NCI-H2081 treated with DMSO at 0.1 percent for 48 hours (cell line): ENCODE measurements at places on chromosomes 11 and 22.

DNA sequence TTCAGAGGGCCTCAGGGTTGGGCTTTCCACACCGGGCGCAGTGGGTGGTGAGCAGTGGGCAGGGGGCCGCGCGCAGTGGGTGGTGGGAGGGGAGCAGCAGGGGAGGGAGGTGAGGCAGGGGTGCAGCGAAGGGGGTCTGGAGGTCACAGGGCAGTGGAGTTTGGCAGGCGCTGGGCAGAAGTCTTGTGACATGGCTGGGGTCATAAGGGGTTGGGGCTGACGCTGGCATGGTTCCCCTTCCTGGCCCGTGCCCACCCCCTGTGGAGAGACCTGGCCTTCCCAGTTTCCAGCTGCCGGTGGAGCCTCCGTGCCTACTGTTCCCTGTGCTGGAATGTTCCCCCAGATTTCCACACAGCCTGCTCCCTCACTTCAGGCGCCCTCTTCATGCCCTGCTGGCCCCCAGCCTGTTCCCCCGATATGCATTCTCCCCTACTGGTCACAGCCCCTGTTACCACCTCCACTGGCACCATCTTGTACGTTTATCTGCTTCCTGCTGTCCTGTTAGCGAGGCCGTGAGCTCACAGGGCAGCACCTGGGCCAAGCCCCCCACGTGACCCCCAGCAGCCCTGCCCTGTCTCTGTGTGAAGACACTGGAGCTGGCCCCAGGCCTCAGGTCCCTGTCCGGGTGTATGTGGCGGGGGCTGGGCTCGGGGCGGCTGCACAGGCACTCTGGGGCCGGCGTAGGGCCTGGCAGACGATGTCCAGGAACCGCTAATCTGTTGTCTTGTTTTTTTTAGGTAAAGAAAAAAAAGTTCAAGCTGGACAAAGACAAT lies 111.6 kb downstream of the KCNQ1OT1 start:
- DNase-seq = no peak

DNA sequence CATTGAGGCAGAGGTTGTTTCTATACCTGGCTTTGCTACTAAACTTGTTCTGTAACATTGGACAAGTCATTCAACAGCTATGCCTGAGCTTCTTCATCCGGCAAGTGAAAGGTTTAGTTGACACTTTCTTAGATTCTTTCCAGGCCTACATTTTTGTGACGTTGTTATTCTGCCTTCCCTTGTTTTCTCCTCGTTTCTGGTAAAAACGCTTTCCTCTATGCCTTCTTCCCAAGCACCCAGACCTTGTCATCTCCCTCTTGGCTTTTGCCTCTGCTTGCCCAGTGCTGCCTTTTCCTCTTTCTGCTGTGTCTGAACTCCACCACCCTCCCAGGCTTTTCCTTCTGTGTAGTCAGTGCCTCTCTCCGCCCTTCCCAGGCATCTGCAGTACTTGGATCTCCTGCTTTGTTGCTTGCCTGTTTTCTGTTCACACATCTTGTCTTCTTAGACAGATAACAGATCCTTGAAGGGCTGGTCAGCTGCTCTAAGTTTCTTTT lies 1.4 kb upstream of the AMOTL1 start:
- no peak for DNase-seq

- DNase-seq = no peak
Observed at GRCh38 chr22:50229370-50229769, 15.5 kb downstream of the TUBGCP6 start.

GRCh38 chr11:59676205-59676604 lies 7.4 kb upstream of the PATL1 start:
- DNase-seq = no peak

GRCh38 chr11:68053117-68053516 lies 14.3 kb downstream of the TCIRG1 start:
- DNase-seq = no peak

DNA sequence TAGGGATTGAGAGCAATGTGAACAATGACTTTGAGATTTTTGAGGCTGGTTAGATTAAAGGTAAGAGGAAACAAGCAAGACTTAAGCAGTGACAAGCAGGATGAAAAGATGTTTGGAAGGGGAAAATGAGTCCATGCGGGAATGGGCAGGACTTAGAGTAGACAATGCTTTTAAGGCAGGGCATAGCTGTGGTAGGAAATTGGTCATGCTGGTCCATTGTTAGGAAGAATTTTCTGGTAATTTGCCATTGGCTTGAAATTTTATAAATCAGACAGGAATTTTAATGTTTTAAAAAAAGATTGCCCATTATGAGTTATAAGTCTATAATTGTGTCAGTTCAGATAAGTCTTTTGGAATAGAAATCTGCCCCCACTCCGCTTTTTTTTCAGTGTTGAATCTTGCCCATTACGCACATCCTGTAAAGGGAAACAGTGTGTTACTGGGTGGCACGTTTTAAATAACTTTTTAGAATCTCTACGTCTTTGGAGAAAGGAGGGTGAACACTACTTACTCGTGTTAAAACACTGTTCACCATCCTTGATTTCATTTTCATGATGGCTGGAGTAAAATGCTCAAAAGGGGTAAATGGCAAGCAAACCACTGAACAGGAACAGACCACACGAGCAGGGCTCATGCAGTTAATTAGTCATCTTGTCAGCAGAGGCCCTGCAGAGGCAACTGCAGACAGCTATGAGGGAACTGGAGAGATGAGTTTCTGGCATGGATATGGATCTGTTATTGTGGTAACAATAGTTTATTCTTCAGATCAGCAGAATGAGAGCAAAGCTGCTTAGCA lies 25.0 kb downstream of the SWAP70 start:
- no peak for DNase-seq

DNA sequence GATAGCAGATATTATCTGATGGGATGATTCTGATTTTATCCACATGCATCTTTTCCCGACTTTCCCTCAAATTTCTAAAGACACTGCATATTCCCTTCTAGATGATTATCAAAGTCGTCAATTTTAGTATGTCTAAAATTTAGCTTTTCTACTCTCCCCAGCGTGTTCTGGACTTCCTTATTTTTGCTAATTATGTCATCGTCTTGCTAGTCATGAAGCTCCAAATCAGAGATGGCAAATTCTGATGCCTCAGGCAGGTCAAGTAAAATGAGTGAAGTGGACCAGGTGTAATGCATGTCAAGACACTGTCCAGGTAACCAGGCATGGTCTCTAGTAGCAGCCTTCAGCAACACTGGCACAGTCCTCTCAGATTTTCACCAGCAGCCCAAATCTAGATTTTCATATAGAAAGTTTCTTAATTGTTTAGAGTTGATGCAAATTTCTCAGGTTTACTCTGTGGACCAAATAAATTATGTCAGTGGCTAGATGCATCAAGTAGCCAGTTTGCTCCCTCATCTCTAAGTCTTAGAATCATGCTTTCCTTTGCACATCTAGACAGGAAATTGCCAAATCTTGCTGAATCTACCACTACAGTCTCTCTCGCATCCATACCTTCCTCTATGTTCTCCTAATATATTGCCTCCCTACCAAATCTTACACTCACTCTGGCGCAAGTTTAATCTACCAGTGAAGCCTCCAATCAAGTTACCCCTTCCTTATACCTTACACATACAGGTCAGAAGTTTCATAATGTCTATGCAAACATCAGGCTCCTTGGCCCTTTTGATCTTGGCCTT lies 10.6 kb downstream of the HSD17B12 start:
- no peak for DNase-seq

GRCh38 chr11:66243782-66244535 lies 24.5 kb upstream of the RAB1B start:
- no peak for DNase-seq

- no peak for DNase-seq
Observed at GRCh38 chr11:45451766-45452440, 165.8 kb upstream of the SYT13 start.

DNA sequence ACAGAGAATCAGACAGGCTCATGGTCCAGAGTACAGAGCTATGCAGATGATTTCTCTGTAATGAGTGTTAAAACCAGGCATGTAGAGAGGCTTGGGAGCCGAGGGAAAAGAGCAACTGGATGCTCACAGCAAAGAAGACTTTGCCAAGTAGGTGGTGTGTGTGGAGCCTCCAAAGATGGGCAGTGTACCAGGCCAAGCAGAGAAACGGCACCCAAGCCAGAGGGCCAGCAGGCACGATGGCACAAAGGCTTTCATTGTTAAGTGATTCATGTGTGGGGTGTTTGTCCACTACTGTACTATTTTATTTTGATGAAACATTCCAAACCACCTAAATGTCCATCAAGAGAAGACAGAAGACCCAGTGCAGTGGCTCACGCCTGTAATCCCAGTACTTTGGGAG lies 11.1 kb downstream of the RANGAP1 start:
- no peak for DNase-seq

DNA sequence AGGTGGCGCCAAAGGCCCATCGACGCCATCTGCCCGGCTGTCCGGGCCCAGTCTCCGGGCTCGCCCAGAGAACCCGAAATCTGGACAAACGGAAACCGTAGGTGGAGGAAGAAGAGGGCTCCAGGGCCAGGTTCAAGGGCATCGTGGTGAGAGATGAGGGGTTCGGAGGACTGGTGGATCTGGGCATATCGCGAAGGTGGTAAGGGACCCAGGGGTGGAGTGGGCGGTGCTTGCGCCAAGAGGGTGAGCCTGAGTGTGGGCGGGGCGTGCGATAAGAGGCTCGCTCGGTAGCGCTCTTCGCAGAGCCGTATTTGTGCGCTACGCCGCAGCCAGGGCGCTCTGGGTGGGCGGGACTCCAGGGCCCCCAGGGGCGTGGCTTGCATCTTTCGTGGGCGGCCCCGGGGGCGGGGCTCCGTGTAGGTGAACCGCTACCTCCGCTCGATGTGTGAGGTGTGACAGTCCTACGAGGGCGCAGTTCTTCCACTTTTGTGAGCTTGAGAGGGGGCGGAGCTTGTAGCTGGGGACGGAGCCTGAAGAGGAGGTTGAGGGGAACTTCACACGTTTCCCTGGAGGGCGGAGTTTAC lies 4.8 kb downstream of the CD248 start:
- DNase-seq = peak; percentile 81

- no peak for DNase-seq
Observed at GRCh38 chr11:13207665-13208594, 69.7 kb upstream of the BMAL1 start.

DNA sequence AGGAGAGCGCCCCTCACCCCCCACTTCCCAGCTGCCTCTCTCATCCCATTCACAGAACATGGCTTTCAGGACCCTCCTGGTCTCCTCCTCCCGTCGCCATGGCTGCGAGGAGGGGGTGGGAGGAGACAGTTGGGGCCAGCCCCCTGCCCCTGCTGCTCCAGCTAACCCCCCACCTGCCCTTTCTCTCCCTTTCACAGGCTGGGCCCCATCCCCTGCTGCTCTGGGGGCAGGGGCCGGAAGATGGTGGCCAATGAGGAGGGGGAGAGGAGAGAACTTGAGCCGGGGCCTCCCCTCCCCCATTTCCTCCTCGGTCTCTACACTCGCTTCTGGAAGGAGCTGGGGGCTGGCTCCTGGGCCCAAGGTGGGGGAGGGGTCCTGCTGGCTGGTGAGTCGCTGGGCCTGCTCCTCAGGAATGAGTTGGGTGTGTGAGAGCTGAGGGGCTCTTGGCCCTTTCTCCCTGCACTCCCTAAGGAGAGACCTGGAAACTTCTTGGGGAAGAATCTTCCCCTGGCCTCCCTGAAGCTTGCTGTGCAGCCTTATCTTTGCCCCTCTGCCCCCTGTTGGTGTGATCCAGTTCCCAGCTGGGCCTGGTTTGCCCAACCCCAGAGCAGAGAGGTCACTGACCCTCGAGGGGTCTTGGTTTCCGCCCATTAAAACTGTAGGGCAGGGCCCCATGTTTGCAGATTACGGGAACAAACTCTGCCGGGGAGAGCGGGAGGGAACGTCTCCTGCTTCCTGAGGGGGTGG lies 10.2 kb downstream of the YPEL4 start:
- DNase-seq = no peak

DNA sequence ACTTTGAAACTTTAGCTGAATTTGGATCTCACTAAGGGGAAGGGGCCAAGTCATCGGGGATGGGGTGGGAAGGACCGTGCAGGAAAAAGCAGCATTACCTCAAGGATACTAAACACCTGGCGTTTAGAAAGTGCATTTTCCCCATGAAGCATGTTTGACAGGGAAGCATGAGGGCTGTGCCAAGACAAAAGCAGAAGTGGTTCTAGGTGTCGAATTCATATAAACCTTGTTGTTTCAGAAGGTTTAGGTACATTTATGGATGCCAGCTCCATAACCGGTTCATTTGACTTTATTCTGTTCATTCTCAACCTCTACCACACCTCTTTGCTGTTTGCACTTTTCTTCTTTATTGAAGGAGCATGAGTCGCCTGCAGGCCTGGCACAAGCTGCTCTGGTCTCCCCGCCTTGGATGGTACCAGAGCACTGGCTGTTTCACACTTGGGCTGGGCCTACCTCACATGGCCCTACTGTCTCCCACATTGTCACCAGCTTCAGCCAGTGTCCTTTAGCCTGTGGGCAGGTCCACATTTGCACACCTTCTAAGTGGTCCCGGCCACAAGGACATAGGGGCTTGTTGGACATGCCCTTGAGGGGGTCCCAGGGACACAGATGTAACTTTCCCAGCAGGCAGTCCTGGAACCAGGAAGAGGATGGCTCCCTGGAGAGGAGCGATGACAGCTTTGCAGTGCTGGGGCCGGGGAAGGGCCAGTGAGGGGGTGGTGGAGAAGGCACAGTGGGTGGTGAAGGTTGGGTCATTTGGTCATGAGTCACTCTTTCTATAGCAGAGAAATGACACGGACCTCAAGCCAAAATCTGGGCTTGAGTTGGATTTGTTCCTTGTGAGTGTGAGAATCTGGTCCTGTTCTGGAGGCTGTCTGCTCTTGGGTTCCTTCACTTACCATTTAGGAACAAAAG lies 3.2 kb upstream of the ST14 start:
- DNase-seq = no peak

DNA sequence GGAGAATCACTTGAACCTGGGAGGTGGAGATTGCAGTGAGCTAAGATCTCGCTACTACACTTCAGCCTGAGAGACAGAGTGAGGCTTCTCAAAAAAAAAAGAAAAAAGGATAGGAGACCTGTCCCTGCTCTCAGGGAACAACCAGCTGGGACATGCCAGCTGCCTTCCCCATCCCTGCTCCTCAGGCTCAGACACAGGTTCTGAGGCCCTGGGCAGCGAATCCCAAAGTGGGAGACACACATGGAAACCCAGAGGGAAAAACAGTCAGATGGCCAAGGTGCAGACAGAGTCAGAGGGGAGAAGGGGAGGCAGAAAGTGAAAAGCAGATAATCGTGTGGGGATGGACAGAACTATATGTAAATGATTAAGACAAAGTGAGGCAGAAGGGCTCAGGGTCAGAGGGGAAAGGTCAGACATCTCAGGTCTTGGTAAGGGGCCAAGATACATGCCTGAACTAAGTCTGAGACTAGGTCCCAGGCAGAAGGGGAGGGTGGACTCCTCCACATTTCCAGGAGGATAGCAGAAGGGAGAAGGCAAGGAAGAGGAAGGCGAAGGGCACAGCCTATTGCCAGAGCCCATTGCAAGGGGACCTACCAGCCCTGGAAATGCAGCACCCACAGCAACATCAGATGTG lies 14.2 kb downstream of the STARD10 start:
- no peak for DNase-seq
